Thymus (tissue), 14 donors: ENCODE measurements at places on chromosomes 7 and 10.

GRCh38 chr7:147423875-147424274 lies 1166.7 kb upstream of the C7orf33 start:
- H3K36me3 ChIP-seq, result no peaks in the 10 kb centered on the region
- no peak overlapping the region for H3K4me3 ChIP-seq
- no peak for DNase-seq

DNA sequence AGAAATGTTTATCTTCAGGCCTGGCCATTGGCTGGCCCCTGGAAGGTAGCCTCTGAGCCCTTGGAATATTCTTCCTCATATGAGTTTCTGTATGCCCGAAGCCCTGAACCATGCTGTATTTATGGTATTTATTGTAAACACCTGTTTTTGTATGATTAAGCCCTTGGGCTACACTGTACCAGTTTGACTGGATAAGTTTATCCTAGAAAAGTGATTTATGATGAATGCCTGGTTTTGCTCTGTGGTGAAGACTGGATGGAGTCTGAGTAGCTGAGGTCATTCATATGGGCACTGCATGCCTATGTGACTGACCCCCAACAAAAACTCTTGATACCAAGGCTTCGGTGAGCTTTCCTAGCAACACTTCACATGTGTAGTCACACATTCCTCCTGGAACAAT lies 66.7 kb downstream of the CASD1 start:
- H3K4me1 ChIP-seq, result no peaks in the 10 kb centered on the region
- no peak for DNase-seq
- H3K4me3 ChIP-seq, result no peak overlapping the region
- no peaks in the 10 kb centered on the region for H3K36me3 ChIP-seq

DNA sequence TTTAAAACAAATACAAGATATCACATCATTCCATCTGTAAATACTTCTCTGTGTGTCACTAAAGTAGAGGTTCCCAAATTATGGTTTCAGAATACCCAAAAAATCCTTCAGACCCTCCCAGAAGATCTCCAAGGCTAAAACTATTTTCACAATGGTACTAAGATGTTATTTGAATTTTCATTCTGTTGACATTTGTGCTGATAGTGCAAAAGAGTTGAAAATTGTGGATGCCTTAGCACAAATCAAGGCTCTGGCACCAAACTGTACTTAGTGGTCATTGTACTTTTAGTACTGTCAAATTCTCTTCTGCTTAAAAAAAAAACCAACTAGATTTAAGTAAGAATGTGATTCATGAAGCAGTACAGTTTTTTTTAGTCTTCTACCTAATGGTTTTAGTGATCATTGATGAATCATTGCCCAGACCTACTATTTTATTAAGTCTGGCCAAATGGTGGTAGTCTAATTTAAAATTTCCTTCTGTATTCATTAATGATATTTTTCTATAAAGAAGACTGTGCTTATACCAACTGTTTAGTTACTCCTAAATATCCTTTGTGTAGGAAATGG lies 50.5 kb downstream of the TPST1 start:
- no peaks in the 10 kb centered on the region for H3K4me1 ChIP-seq
- H3K4me3 ChIP-seq, result no peak overlapping the region
- H3K27me3 ChIP-seq, result no peaks in the 10 kb centered on the region
- no peak for DNase-seq

DNA sequence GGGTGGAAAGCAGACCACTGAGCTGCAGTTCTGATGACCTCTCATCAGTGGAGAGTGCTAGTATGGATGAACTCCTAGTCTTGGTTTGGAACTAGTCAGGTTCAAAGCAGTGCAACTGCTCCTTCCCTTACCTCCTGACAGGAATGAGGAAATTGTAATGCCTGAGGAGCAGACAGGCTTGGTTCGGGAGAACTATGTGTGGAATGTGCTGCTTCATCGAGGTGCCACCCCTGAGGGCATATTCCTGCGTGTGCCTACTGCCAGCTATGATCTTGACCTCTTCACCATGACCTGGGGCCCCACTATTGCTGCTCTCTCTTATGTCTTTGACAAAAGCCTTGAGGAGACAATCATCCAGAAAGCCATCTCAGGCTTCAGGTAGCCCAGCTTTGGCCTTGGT lies 27.4 kb upstream of the NFKB2 start:
- DNase-seq, result no peak
- H3K27ac ChIP-seq, result no peak overlapping the region
- no peak overlapping the region for H3K4me3 ChIP-seq
- H3K27me3 ChIP-seq, result no peaks in the 10 kb centered on the region
- H3K4me1 ChIP-seq, result no peaks in the 10 kb centered on the region

- no peak for DNase-seq
- H3K4me3 ChIP-seq, result no peak overlapping the region
- H3K27ac ChIP-seq, result no peak overlapping the region
- no peaks in the 10 kb centered on the region for H3K4me1 ChIP-seq
Measured at GRCh38 chr7:1007901-1008300, 24.9 kb downstream of the CYP2W1 start.

DNA sequence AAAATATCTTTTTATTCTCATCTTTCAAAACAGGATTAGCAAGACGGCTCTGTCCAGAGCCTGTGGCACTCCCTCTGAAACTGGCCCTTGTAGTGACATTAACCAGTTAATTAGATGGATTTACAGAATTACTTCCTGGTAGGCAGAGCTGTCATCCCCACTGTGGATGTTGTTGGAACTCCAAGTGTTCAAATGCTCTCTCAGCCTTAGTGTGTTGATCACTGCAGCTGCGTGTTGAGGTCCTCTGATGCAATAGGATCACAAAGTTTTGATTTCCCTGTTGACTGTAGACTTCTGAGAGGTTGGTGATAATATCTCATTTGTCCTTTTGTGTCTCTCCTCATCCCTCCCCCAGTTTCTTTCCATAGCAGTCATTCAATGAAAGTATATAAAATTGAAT lies 117.3 kb upstream of the CDK6 start:
- no peaks in the 10 kb centered on the region for H3K4me1 ChIP-seq
- no peaks in the 10 kb centered on the region for H3K27me3 ChIP-seq
- DNase-seq, result no peak
- no peak overlapping the region for H3K27ac ChIP-seq

DNA sequence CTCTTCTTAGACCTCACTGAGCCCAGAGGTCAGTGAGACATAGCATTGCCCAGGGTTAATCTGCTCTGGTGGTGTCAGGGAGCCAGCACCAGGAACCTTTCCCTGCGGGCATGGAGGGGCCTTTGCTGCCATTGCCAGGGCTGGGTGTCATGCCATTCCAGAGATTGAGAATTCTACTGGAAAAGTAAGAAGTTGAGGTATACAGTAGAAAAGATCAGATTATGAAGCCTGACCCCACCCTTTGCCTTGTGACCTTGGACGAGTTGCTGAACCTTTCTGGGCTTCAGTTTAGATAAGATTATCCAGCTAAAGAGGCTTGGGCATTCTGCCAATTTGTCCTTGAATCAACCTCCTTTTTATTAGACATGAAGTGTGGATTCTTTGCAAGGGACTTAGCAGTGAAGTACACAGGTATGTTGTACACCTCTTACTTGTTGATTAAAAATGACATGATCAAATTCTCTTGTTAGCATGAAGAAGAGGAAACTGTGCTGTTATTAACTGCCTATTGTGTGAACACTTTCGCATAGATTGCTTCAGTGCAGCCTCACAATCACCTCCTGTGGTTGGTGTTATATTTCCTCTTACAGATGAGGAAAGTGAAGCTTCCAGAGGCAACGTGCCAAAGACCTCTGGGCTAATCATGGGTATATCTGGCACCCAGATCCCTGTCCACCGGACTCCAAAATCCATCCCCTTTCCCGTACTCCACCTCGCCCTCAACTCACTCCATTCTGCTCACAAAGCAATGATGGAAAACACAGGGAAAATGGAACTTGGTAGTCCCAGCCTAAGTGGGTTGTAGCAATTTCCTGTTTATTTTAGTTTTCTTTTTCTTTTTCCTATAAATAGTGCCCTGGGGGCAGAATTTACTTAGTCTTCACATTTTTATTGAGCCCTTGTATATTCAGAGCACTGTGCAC lies 151.3 kb downstream of the CAMK1D start:
- peaks cover 22% of the 10 kb centered on the region for H3K4me1 ChIP-seq
- no peak for DNase-seq
- no peaks in the 10 kb centered on the region for H3K27me3 ChIP-seq
- H3K27ac ChIP-seq, result peak overlapping the region; percentile 56
- no peak overlapping the region for H3K4me3 ChIP-seq
- H3K36me3 ChIP-seq, result no peaks in the 10 kb centered on the region
